ENCODE measurements at places on chromosomes 1 and 21. TPM values are rescaled to one million over a fixed set of nuclear protein-coding genes. Genes with fewer than 3 reads are reported as not detected.

OPTC gene
- not detected for total RNA-seq

AKR7A3 gene
- total RNA-seq: 0.89 TPM

VAMP3 gene
- 122 TPM for total RNA-seq

CR2 gene
- total RNA-seq: not detected

LRRC53 gene
- not detected for total RNA-seq

ALPL gene
- total RNA-seq: 6.4 TPM

YRDC gene
- 17.0 TPM for total RNA-seq

MOB3C gene
- 10.6 TPM for total RNA-seq

LCE3E gene
- total RNA-seq: not detected

FCAMR gene
- not detected for total RNA-seq

CFH gene
- 94.0 TPM for total RNA-seq

WDR4 gene
- 6.1 TPM for total RNA-seq

Measured in myometrial cell (primary cell).